ENCODE measurements at places on chromosomes 11 and 22.

DNA sequence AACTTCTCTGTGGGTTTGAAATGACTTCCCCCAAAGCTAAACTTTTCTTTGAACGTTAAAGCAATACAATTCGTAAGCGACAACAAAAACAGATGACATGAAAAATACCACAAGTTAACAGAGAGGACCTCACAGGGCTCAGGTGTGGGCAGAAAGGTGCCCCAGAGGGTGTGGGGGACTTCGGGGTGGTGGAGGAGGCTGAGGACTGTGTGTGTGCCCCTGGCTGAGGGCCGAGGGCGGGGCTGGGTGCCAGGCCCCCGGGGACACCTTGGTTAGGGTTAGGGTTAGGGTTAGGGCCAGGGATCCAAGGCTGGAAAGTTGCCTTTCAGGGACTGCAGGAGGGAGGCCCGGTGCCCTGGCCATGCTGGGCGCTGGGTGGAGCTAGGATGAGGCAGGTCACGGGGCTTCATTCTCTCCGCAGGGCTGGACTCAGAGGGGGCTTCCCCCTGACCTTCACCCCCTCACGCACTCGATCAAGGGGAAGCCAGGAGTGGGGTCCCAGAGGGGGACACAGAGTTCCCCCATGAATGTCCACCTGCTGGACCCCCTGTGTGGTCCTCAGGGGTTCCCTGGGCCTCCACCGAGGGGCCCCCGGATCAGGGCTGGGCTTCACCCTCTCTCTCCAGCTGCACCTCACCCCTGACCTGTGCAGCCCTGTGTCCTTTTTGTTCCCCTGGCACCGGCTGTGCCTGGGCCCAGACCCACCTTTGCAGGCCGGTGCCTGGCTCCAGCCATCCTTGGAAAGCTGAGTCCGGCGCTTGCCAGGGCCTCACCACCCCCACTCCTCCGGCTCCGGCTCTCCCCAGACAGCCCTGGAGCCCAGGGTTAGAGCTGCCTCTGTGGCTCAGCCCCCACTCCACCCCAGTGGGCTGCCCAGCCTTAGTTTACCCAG lies 7.0 kb downstream of the TNNI2 start:
- no peak for DNase-seq

DNA sequence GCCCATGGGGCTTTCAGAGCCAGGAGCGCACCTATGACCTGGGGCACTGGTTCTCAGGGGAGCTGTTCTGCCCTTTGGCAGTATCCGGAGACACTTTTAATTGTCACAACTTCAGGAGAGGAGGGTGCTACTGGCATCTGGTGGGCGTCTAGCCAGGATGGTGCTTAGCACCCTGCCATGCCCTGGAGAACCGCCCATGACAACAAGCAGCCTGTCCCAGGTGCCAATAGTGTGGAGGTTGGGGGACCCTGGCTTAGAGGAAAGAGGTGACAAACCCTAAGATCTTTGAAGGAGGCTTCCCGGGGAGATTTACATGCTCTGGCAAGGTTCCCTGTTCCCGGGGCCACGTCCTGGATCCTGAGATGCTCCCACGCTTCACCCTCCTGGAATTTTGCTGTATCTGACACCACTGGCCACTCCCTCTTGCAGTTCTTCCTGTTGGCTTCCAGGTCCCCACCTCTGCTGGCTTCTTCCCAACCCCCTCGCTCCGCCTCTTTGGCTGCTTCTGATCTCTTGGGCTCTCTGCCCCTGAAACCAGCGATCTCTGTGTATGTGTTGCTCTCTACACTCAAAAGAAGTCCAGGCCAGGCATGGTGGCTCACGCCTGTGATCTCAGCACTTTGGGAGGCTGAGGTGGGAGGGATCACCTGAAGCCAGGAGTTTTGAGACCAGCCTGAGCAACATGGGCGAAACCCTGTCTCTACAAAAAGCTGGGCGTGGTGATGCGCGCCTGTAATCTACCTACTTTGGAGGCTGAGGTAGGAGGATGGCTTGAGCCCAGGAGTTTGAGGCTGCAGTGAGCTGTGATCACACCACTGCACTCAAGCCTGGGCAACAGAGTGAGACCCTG lies 31.1 kb downstream of the FADS3 start:
- peak; percentile 13 for DNase-seq

DNA sequence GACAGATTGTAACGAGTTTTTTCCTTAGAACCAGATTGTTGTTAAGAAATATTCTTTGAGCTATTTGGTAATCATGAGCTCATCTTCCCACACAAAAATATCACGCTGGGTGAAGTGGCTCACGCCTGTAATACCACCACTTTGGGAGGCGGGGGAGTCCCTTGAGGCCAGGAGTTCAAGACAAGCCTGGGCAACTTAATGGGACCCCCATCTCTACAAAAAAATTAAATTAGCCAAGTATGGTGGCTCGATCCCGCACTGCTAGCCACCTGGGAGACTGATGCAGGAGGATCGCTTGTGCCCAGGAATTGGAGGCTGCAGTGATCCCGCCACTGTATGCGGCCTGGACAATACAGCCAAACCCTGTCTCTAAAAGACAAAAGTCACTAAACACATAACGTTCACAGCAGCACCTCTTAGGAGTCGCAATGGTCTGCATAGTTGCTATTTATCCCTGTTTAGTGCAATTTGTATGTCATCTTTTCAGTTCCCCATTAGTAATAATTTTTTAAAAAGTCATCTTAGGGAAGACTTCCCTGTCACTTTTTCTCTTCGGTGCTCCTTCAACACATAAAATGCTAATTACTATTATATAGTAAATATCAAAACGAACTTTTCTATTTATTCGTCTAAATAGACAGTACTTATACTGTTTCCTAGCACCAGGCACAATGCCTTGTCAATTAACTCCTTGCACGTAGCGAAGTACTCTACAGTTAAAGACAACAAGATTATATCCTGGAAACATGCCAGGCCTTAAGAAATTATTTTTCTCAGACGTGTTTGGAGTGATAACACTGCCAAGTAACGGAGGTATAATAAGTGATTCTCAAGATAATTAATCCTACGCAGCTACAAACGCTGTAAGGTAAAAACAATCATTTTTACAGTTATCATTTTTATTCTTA lies 1.1 kb downstream of the ST13 start:
- DNase-seq = peak; percentile 16

DNA sequence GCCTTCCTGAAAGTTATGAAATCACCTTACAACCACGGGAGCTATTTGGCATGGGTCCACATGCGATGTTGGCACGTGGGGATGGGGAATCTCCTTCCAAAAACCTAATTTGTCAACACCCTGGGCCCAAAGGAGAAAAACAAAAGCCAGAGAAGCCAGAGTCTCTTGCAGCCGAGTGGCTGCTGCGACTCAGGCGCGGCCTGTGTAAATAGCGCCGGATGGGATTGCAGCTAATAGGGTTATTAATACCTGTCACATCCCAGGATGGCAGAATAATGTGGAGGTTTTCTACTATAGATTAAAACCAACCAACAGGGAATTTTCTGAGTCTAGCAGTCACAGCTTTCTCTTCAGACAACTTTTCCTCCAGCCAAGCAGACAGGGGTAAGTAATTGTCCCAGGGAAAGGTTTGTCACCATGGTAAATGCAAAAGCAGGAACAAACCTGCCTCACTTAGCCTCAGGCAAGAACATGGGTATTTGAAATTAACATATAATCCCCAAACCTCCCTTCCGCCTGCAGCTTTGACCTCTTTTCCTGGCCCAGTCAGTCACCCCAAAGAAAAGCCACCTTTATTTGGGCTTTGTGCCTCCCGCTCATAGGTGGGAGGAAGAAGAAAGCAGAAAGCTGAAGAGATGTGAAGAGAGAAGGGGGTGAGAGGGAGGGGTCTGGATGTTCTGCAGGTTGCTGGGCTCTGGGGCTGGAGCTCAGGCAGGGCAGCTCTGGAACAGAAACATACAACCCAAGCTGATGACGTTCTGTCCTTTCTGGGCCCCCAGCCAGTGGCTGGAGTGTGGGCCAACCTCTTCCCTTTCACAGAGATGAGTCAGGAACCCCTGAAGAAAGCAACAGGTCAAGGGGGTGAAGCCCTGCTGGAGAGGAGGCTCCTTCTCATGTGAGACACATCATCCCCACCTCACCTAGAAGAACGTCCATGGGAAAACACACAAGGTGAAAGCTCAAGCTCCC lies 376.5 kb downstream of the NXPE2 start:
- no peak for DNase-seq

DNA sequence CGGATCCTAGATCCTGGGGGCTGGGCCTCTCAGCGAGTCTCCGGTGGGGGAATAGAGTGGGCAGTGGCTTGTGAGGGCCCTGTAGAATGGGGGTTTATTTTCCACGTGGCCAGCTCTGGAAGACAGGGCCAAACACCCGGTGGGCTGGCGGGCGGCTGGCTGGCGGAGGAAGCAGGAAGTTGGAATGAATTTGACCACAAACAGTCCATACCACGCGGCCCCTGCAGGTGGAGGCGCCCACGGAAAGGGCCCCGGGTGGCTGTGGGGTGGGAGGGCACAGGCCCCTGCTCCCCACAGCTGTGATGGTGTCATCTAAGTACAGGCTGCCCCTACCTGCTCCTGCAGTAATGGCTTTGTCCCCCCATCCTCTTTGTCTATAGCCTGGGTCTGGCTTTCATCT lies 15.1 kb downstream of the MCAT start:
- DNase-seq = no peak

DNA sequence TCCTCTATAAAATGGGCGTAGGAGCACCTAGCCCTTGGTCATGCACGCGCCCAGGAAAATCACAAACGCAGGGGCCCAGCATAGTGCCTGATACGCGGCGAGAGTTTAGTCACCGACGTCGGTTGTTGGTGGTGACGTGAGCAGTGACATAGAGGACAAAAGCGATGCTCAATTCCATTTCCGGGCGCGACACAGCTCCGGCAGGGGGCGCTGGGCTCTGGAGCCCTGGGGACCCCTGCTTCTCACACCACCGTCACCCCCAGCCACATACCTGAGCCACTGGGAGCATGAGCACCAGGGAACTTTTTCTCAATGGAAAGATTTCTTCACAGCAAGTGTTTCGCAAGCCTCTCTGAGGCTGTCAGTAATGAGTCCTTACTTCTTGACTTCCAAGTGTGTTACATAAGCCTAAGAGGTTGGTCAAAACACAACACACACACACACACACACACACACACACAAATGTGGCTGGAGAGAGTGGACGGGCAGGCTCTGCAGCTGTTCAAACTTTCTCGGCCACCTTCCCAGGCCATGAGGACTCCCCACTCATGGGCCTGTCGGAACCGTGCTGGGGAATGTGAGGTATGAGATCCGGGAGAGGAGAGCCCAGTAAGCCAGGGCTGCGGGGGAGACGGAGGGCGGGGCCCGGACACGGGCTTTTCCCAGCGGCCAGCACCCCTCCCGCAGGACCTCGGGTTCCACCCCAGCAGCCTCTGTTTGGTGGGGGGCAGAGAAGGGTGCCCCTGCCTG lies 36.9 kb upstream of the LINC01488 start:
- DNase-seq = peak; percentile 84

GRCh38 chr22:47340851-47341436 lies 578.5 kb downstream of the TBC1D22A start:
- no peak for DNase-seq

GRCh38 chr11:44944853-44945235 lies 5.8 kb downstream of the TP53I11 start:
- no peak for DNase-seq

DNA sequence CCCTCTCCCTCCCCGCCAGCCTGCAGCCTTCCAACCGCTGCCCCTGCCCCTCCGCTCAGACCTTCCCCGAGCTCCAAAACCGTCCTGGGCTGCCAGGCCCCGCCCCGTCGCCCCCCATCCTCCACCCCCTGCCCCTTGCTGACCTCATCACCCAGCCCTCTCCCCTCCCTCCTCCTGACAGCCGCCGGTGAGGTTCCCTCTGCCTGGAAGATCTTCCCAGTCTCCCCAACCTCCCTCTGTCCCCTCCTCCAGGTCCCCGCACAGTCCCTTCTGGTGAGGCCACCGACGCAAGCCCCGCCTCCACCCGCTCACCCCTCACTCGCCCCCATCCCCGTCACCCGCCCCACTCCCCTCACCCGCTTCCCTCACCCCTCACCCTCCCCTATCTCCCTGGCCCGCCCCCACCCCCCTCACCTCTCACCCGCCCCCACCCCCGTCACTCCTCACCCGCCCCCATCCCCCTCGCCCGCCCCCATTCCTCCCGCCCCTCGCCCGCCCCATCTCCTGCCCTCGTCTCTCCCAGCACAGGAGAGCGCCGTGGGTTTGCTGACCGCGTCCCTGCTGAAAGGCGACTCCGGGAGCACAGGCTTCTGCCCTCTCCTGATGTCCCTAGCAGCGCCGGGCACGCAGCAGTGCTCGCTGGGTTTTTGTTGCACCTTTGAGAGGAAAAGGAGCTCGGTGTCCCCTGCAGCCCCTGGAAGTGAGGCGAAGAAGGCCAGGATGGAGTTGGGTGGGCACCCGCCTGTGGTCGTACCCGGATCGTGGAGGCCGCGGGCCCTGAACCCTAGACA lies 16.4 kb upstream of the UPK3A start:
- no peak for DNase-seq

GRCh38 chr11:77151804-77152509 lies 23.9 kb downstream of the MYO7A start:
- DNase-seq = peak; percentile 11

DNA sequence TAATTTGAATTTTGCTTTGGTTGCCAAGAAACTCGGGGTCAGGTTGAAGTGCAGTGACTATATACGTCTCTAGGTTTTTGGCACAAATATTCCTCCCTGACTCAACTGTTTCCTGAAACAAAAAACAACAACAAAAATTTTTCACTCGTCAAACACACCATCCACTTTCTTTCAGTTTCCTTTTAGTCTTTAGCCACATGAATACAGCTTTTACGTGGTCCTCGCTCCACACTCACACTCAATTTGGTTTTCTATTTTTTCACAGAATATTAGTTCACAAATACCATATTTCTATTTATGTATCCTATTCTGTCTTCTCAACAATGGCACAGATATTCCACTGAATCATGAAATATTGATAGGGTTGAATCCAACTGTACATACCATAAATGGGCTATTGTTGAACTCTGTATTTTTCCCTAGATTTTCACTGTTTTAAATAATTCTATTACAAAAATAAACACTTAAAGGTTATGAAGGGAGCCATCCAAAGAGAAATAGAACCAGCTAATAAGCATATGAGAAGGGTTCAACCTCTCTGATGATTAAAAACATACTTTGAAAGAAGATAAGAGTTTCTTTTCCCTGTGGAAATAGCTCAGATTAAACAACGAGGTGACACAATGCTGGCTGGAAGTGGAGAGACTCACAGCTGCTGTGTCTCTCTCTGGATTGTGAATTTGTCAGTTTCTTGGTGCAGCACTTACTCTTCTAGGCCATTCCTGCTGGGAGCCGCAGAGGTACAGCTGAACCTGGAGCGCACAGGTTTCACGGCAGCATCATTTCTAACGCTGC lies 5.1 kb upstream of the FBLN1 start:
- DNase-seq = no peak

- DNase-seq = peak; percentile 91
Measured at GRCh38 chr11:3160252-3161031, 4.7 kb downstream of the OSBPL5 start.

DNA sequence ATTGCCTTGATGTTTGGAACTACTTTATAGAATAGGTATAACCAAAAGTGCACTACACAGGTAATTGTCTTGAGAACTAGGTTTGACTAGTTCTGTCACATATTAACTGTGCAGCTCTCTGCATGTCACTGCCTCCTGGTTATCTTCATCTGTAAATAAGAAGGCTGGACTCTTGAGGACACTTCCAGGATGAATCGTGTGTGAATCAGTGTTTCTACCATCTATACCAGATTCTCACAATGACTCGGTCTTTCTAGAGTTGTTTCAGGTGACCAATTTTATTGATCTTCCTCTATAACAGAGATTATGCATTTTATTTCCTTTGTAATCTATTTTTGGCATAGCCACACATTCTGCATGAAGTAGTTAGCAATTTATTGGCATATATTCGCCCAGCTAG lies 1181.0 kb upstream of the TENM4 start:
- DNase-seq = no peak

GRCh38 chr11:8103909-8104308 lies 22.9 kb downstream of the TUB start:
- no peak for DNase-seq
